Kidney tubule cell (primary cell): ENCODE measurements at places on chromosomes 5 and 9.

DNA sequence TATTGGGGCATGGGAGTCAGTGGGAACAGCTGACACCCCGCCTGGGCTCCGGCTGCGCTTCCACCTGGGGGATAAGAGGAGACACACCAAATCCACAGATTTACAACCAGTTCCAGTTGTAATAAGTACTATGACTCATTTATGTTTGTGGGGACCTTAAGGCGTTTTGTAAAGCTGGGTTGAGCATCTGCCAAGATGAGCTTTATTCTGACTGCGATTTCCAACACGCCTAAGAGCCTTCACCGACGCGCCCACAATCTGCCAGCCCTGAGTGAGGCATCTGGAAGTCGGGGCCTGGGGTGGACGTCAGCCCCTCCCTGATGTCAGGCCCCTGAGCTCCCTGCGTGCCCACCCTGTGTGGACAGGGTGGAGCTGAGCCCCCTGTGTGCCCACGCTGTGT, 14.3 kb upstream of the LHX3 start:
- DNase-seq = no peak

DNA sequence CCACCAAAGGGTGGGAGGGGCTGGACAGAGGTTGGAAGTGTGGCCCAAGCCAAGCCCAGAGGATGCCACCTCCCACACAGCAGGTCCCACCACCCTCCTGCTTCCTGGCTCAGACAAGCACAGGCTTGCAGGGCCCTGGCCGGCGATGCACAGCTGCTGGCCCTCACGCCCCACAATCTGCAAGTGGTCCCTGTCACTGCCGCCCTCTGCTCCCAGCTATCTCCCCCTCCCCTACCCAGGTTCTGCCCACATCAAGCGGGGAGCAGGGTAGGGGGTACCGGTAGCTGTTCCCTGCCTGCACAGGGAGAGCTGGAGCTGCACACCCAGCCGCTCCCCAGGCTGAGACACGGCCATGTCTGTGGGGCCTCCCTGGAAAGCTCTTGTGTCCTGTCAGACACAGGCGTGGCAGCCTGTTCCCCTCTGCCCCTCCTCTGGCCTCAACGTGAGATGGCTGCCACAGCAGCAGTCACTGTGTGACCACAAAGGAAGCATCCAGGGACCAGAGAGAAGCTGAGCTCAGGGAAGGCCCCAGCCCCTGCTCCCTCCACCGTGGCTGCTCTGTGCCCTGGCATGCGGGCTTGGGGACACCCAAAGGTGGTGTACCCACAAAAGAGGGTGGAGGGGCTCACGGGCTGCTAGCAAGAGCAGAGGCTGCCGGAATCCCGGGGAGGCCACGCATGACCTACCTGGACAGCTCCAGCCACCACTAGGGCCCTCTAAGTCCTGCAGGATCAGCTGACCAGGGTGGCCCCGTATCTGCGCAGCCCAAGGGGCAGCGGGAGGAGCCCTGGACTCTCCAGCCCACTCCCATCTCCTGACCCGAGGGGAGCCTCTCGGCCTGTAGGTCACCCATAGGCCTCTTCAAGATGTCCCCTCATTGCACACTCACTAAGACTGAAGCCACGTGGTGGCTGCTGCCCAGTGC, 10.9 kb upstream of the ZDHHC11 start:
- DNase-seq = no peak

DNA sequence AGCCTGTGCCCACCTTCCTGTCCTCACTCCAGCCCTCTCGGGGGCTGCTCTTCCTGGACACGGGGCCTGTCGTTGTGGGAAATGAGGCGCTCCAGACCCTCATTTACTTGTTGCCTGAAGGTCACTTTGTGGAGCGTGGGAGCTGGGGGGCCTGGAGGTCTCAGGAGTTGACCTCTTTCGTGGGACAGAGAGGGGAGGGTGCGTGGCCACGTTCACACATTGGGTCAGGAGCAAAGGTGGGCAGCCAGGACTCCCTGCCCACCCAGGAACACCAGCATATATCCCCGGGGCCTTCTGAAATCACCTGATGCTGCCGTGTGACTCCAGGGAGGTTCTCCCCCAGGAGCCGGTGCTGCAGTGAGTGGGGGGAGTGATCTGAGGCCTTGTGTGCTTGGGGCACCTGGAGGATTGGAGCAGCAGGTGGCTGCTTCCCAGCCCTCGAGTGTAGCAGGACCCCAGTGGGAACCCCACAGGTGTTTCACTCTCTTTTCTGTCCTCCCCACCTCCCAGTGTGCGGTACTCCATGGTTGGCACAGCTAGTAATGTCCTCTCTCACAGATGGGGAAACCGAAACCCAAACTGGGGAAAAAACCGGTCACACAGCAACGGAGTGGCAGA, 20.3 kb downstream of the NCS1 start:
- no peak for DNase-seq

- no peak for DNase-seq
These were observed 37.4 kb upstream of the SYNPO start for GRCh38 chr5:150603052-150603451.

DNA sequence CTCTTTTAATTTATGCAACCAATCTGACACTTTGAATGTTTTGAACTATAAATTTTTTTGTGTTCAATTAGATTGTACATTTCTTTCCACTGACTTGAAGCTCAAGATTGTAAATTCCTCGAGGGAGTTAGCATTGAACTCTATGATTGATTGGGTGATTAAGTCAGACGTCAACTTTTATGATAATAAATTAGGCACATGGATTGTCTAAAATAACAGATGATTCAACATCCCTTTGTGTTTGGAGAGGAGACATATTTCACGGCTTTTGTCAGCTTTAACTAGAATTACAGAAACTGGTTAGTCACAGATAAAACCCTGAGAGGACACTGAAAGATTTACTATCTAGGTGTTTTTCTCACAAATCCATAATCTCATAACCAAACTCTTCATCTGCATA, 32.7 kb upstream of the TXNDC8 start:
- DNase-seq = peak; percentile 4

DNA sequence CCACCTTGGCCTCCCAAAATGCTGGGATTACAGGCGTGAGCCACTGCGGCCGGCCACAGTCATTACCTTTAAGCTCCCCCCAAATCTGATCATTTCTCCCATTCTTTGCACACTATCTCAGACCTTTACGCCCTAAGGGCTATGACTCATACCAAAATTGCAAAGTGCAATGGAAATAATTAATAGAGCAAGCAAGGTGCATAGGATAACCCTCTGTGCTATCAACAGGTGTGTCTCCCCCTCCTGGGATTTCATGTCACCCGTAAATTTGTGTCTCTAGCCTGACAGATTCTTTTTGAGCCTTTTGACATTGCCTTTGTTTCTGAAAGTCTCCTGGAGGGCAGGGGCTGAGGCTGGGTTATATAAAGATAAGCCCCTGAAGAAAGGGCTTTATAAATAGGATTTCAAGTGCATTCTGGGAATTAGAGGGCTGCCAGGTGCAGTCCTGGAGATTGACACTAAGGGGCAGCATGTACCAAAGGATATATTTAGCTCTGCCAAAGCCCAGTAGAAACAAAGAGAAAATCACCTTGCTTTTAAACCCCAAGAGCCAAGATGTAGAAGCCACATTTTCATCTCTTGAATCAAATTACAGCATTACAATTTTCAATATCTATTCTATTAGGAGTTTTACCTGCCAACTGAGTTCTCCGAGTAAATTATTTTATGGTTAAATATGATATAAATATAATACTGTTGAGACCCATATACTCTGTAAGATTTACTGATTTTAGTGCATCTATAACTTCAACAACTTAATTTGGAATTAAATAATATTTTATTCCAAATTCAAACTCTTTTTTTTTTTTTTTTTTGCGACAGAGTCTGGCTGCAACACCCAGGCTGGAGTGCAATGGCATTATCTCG, 18.2 kb downstream of the S100Z start:
- peak; percentile 84 for DNase-seq

DNA sequence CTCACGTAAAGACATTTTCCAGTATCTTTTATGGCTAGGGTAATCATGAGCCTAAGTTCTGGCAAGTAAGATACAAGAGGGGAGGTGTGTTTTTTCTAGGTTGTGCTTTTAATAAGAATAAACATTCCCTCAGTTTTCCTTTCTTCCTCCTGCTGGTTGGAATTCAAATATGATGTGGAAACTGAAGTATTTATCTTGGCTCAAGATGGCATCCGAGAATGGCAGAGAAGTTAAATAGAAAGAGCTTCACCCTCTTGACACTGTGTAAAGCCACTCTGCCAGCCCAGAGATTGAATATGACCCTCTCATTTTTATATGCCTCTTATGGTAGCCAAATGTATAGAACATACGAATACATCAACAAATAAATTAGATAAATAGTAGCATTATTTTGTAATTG, 438.4 kb downstream of the ISL1 start:
- no peak for DNase-seq

- no peak for DNase-seq
These were observed 19.7 kb upstream of the ANKHD1 start for GRCh38 chr5:140381972-140382371.

DNA sequence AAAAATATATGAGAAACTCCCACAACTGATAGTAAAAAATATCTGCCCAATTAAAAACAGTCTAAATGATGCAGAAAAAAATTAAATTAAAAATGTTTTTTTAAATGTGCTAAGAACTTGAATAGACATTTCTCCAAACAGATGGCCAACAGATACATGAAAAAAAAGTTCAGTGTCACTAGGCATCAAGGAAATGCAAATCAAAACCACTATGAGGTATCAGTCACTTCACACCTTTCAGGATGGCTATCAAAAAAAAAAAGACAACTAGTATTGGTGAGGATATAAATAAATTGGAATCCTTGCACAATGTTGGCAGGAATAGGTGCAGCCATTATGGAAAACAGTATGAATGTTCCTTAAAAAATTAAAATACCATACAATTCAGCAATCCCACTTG, 16.6 kb downstream of the ZNF131 start:
- DNase-seq = no peak

- peak; percentile 29 for DNase-seq
These were observed 146.2 kb downstream of the CCDC192 start for GRCh38 chr5:127849408-127849807.

DNA sequence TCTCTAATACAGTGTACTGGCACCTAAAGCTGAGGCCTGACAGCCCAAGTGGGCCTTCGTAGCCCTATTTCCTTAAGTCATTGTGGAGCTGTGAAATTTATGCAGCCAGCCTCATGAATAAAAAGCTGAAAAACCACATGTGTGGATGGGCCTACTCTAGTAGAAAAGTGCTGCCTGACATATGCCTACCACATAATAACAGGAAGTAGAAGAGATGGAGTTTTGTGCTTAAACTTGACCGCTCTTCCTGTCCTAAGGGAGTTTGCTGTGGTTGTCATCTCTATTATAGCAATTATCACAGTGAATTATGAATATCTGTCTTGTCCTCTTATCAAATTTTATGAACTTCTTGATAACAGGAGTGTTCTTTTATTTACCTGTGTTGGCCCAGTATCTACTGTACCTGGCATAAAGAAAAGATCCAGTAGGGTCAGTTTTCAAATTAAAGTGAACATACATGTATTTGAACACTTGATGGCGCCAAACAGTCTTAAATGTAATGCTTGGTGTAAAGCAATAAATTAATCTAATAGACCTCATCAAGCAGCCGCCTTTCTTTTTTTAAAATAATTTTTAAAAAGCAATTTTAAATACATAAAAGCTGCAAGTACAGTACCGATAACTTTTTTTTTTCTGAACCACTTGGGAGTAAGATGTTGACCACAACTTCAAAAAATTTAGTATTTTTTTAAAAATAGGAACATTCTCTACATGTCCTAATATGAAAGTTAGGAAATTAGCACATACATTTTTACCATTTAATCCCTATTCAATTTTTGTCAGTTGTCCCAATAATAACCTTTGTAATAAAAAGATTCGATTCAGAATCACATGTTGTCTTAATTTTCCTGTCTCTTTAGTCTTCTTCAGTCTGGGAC, 51.0 kb downstream of the FKTN start:
- peak; percentile 58 for DNase-seq

GRCh38 chr5:122222580-122222979, 89.5 kb upstream of the SNCAIP start:
- DNase-seq = no peak

DNA sequence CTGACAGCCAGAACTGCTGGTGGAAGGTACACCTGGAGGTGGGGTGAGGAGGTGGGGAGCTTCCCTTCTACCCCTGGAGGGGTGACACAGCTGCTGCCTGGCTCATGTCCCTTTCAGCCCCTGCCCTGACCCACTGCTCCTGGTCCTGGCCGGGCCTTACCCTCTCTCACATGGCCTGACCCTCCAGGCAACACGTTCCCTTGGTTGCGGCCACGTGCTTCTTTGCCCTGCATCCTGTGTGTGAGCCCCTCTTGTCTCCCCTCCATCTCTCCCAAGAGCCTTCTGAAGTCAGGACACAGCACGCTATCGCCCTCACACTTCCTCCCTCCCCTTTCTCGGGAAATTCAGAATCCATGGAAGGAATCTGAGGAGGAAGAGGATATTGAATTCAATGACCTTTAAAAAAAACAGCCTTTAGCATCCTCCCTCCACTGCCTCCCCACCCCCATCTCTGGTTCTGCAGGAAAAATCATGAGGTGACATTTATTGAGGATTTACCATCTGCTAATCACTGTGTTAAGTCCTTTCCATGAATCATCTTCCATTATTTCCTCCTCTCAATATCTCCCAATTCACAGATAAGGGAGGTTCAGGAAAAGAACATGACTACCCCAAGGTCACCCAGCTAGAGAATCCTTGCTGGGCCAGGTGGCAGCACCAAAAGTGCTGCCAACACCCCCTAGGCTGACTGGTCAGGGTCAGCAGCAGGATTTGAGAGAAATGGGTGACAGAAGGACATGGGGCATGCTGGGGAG, 8.3 kb downstream of the AQP3 start:
- no peak for DNase-seq

DNA sequence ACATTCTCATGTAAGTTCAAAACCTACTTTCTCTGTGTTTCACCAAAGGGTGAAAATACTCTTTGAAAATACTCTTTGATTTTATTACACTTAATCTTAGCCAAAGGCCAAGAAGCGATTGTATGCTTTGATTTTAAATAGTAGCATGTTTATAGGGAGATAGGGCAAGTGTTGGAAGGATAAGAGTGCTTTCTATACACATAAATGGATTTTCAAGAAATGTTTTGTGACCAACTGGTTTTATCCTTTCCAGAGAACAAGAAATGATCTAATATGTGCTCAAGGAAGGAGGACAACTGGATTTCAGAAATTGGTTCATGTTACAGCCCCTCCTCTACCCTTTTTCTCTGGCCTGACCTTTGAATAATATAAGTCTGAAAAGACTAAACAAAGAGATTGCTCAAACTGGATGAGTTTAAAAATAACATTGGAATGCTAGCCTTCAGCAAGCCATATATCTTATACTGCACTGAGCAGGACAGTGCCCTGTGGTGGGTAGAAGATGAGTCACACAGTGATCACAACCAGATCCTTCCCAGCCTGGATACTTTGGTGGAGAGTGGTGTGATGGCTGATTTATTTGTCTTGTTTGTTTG, 13.1 kb downstream of the PALM2AKAP2 start:
- DNase-seq = peak; percentile 76
